ENCODE measurements at places on chromosomes 4 and X.

DNA sequence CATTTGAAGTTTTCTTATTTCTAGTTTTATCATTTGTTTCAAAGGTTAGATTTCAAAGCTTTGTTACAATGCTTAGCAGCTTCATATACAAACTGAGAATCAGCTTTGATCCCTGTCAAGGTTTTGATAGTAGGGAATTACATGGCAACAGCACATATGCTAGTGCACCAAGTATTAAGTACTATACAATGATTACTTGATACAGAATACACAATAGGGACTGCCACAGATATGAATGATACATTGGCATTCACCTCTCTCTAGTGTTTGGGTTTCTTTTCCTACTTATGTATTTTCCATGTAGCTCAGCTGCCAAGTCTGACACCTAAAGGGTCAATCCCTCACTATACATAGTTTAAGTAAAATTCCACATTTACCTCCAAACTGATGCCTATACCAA, 344.0 kb downstream of the FAT4 start:
- DNase-seq, result no peak

GRCh38 chr4:161356351-161356750, 807.4 kb downstream of the FSTL5 start:
- no peak for DNase-seq

GRCh38 chr4:150256841-150257730, 178.8 kb downstream of the DCLK2 start:
- no peak for DNase-seq

GRCh38 chr4:8552581-8553205, 27.5 kb upstream of the GPR78 start:
- no peak for DNase-seq

GRCh38 chr4:188971125-188971524, 831.9 kb downstream of the TRIML1 start:
- no peak for DNase-seq

DNA sequence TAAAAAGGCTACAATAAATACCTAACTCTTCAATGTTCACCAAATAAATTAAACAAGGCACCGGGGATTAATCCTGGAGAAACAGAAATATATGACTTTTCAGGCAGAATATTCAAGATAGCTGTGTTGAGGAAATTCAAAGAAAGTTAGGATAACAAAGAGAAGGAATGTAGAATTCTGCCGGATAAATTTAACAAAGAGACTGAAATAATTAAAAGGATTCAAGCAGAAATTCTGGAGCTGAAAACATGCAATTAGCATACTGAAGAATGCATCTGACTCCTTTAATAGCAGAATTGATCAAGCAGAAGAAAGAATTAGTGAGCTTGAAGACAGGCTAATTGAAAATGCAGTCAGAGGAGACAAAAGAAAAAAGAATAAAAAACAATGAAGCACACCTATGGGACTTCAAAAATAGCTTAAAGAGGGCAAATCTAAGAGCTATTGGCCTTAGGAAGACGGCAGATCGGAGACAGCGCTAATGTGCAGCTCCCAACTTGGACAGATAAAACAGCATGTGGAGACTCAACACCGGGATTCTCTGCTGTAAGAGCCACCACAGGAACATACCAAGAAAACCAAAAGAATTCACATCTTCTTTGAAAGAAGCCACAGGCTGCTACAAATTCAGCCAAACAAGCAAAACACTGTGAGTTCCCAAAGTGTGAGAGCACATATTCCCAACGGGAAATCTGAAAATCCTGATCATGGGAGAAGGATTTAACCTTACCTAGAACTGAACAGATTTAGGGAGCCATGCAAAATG, 1290.9 kb downstream of the PCDH18 start:
- DNase-seq, result no peak

All from CD8-positive, alpha-beta T cell (primary cell).